Left cardiac atrium (tissue), 4 donors: ENCODE measurements at places on chromosomes 11 and 22. TPM values are rescaled to one million over a fixed set of nuclear protein-coding genes. Genes with fewer than 3 reads are reported as not detected.

The MS4A2 gene
- 1.7 TPM for total RNA-seq

The ARRB1 gene
- total RNA-seq, result 39.4 TPM

The RCOR2 gene
- 8.3 TPM for total RNA-seq

The ROBO4 gene
- 43.3 TPM for total RNA-seq

The POLR3H gene
- 34.0 TPM for total RNA-seq

The CASP1 gene
- 12.6 TPM for total RNA-seq

DNA sequence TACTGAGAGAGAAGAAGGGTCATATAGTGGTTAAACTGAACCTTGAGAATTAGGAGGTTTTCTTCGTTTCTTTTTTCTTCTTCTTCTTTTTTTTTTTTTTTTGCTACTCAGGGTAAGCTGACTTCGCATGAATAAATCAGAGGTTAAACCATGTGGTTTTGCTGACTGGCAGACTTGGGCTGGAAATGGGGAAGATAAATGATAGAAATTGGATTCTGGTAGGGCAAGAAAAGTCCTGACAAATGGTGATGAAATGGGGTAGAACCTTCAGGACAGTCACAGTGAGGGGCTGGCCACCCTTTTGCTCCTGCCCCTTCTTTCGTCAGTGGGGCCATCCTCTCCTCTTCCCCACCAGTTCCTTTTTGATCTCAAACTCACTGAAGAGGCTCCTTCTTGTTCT, 1.6 kb upstream of the SWAP70 start:
- no peak for DNase-seq

- DNase-seq, result no peak
These were observed 25.5 kb downstream of the FCHSD2 start for GRCh38 chr11:73116636-73117035.

GRCh38 chr11:32616903-32617302, 33.3 kb downstream of the EIF3M start:
- no peak for DNase-seq

- no peak for DNase-seq
These were observed 56.6 kb upstream of the PRDM11 start for GRCh38 chr11:45089676-45090499.

DNA sequence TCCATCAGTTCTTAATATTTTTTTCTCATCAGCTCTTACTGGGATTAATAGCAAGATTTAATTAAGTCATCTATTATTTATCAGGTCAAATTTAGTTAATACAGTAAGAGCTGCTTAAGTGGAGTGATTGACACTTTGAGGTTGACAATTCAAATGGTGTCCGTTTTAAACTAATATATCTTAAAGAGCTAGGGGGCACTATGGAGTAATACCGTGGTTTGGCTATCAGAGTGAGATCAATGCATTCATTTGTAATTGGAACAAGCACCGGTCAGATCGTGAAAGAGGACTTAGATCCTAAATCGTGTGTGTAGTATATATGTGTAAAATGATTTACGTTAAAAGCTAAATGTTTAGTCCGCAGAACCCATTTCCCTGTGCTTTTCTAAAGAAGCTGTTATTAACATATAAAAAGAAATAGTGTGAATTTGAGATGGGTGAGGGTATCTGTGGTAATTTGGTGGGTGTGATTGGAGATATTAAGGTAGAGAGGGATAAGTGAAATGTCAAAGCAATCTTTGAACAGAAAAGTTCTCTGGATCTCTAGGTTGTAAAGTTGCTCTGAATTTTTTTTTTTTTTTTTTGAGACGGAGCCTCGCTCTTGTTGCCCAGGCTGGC, 2.3 kb downstream of the SIK2 start:
- no peak for DNase-seq

DNA sequence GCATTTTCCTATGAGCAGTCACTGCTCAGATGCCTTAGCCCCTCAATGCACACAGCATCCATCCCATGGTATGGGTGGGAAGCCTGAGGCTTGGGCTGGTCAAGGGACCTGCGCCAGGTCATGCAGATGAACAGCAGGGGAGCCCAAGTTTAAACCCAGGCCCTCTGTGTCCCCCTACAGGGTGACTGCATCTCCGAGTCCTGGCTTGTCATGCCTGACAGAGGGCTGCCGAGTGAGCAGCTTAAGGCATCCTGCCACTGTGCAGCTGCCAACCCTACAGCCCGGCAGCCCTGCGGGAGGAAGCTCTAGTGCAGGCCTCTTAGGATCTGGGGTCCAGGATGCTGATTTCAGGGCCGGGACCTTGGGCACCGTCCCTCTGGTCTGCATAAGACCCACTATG, 10.0 kb downstream of the IL2RB start:
- no peak for DNase-seq

- DNase-seq, result no peak
These were observed 31.1 kb downstream of the SGSM3 start for GRCh38 chr22:40401532-40401931.

DNA sequence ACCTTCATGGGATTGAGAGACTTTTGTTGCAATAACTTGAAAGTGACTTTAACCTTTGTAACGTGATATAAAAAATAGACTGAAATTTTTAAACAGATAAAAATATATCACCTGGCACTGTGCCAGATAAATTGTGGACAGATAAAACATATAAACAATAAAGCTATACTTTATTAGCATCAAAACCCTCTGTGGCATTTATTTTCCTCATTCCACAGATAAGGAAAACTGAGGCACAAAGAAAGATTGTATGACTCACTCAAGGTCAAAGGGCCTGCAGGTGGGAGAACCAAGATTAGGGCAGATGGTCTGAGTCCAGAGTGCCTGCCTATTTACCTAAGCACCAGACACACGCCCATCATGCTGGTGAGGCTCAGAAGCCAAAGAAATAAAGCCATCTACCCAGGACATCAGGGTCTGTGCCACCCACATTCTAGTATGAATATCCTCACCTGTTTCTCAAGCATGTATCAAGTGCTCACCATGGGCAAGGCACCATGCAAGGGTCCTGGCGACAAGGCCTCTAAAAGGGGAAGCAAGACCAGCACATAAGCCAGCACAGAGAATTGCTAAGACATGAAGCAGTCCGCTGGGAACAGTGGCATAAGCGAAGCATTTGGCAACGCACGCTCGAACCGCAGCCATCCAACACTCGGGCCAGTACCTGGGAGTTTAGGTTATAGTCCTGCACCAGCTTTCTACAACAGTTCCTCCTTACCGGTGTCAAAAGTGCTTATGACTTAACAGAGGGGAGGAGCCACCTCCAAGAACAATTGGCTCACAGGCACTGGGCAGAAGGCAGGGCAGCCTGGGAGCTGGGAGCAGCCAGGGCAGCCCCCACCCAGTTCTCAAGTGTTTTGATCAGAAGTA, 17.6 kb downstream of the MYH9 start:
- DNase-seq, result peak; percentile 56

DNA sequence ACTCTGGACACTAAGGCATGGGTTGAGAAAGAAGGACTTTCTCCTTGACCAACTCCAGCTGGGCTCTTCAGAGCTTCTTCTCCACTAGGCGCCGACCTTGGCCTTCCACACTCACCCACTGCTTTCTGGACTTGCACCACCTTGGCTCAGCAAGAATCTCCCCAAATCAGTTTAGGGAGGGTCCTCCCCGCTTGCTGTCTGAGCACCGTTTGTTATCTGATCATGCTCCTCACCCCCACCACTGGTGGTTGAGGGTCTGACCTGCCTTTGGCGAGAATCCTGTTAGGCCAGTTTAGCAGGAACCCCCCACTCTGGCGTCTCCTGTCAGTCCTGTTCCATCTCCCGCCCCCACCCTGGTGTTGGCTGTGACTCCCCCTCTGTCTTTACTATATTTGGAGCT, 10.4 kb downstream of the APOL2 start:
- DNase-seq, result no peak

DNA sequence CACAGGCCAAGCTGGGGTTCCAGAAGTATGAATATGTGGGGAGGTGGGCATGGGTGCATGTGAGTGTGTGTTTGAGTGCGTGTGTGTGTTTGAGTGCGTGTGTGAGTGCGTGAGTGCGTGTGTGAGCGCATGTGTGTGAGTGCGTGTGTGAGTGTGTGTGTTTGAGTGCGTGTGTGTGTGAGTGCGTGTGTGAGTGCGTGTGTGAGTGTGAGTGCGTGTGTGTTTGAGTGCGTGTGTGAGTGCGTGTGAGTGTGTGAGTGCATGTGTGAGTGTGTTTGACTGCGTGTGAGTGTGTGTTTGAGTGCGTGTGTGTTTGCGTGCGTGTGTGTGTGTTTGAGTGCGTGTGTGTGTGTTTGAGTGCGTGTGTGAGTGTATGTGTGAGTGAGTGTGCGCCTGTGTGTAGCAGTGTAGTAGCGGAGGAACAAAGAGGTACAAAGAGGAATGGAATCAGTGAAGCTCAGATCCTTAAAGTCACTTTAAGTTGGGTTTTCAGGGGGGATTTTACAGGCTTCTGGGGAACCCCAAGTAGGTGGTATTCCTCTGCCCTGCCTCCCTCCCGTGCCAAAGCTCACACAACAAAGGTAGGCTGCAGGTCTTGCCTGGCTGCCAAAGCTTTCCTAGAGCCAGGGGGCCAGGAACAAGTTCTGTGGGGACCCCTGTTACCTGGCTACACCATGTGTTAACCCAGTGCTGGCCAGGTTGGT, 137.1 kb downstream of the KIRREL3 start:
- no peak for DNase-seq

DNA sequence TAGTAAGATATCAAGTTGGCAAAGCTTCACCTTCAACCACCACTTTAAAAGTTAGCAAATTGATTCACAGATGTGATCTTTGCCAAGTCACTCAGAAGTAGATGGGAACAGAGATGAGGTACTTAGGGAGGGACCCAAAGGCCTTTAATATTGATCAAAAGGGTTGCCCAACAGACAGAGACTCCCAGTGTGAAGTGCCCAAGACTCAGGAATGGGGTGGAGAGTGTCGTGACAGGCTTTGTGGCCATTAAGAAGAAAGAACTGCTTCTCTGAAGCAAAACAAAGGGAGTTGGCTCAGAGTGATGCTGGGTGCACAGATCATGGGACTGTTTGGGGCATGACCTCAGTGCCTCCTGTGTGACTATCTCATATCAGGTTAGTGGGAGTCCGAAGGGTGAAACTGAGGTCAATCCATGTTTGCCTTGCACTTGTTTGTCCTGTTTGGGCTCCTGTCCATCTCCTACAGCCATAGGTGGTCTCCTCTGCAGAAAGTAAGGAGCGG, 132.3 kb downstream of the APIP start:
- DNase-seq, result no peak

GRCh38 chr11:69930081-69931059, 111.2 kb upstream of the FGF3 start:
- no peak for DNase-seq

GRCh38 chr11:122077459-122077858, 38.6 kb downstream of the BLID start:
- DNase-seq, result no peak

DNA sequence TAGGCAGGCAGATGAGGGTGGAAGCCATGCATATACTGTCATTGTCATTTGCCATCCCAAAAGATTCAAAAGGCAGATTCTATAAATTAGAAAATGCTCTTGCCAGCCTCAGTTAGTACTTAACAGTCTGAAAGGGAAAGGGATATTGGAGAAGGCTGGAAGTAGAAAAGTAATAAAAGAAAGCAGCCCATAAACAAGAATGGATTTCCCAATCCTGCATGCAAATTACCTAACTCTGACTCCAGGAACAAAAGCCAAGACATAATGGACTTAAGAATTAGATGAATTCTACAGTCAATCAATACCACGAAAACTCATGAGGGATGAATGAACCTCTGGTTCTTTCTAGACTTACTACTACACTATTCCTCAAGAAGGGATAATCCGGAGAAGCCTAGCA, 5.9 kb downstream of the PAK1 start:
- DNase-seq, result no peak

DNA sequence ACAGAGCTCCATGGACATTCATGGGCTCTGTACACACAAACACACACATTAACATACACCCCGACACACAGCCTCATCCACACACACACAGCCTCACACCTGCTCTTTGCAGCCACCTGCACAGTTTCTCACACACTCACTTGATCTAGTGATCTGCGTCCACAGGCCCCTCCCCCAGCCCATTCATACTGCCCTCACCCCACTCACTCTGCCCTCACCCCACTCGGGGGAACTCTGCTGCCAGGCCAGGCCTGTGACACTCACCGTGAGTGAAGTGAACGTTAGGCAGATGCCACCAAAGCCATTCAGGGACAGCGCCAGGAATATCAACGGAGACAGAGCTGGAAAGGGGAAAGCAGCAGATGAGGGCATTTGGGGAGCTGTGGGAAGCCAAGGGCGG, 15.0 kb downstream of the SLC43A1 start:
- no peak for DNase-seq

- DNase-seq, result no peak
These were observed 4.0 kb downstream of the BSX start for GRCh38 chr11:122977470-122978298.

- DNase-seq, result no peak
These were observed 134.6 kb downstream of the SPATA19 start for GRCh38 chr11:133710681-133711240.

DNA sequence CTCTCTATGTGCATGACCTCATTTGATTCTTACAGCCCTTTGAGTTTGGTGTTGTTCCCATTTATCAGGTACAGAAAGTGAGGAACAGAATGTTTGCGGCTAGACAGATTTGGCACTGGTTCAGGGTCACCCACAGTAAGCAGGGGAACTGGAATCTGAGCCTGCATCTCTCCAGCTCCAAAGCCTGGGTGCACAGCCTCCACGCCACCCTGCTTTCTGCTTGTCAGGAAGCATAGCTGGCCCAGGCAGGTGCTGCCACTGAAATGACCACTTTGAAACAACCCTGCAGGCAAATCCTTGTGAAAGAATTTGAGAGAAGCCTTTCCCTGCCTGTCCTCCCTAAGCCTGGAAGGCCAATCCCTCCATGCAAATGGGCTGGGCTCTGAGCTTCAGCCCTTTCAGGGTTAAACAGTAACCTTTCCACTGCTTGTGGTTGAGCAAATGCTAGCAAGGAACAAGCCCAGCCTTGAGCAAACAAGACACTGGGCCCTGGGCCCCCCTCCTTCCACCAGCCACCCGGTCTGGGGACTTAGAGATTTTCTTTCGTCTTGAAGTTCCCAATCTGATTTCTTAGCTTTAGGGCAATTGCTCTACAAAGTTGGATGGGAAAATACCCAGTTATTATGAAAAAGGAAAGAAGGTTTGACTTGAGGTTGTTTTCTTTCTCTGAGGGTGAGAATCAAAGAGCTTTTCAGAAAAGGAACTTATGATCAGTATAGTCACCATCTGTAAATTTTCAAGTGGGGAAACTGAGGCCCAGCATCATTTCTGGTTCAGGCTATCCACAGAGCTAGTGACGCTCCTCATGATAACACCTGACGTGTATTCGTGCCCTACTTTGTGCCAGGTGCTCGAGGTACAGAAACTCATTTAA, 19.4 kb downstream of the EHF start:
- no peak for DNase-seq

- peak; percentile 37 for DNase-seq
These were observed 44.5 kb downstream of the MED15 start for GRCh38 chr22:20551805-20552442.

DNA sequence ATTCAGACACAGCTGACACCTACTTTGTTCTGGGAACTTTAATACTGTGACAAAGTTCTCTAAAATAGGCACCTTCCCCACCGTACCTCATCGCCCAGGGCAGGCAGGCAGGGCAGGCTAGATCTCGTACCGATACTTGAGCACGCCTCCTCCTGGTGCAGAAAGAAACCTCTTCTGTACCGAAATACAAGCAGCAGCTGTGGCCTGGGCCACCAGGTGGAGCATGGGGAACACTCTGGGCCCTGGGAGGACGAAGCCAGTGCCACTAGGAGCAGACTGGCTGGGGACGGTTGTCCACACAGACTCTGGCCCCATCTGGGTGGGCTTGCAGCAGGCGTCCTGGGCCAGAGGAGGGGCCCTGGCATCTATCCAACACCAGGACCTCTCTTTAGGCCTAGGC, 12.8 kb downstream of the PMM1 start:
- peak; percentile 62 for DNase-seq

GRCh38 chr11:64223001-64223651, 2.9 kb downstream of the TRPT1 start:
- DNase-seq, result no peak
